Vein endothelial cell (primary cell): ENCODE measurements at places on chromosomes 6 and 20. TPM values are rescaled to one million over a fixed set of nuclear protein-coding genes. Genes with fewer than 3 reads are reported as not detected.

The TRAPPC3L gene
- total RNA-seq: 0.33 TPM in 1 of 2 replicates, not detected in the other

The TUBB2B gene
- 2.0 and 5.6 TPM in 2 replicates for total RNA-seq

The EYS gene
- total RNA-seq: under 0.01 and 3.2 TPM in 2 replicates

The OR2H1 gene
- total RNA-seq: not detected in 2 replicates

The NEDD9 gene
- total RNA-seq: 87.1 and 118 TPM in 2 replicates

The BTNL2 gene
- total RNA-seq: not detected in 2 replicates

The COL9A3 gene
- 0.19 and 0.65 TPM in 2 replicates for total RNA-seq

The C4B gene
- 0.33 and 0.76 TPM in 2 replicates for total RNA-seq

The PRL gene
- total RNA-seq: not detected in 2 replicates

The ZSWIM1 gene
- 15.2 and 16.7 TPM in 2 replicates for total RNA-seq

The HLA-DQA1 gene
- total RNA-seq: not detected in 2 replicates

The RIMS1 gene
- 3.2 and 12.7 TPM in 2 replicates for total RNA-seq

The PACSIN1 gene
- not detected in 2 replicates for total RNA-seq

The PNPLA1 gene
- total RNA-seq: not detected in 2 replicates

The RFX6 gene
- not detected in 2 replicates for total RNA-seq

The TRIM15 gene
- total RNA-seq: not detected in 2 replicates
